ENCODE measurements at places on chromosomes 1 and 21. TPM values are rescaled to one million over a fixed set of nuclear protein-coding genes. Genes with fewer than 3 reads are reported as not detected.

DNA sequence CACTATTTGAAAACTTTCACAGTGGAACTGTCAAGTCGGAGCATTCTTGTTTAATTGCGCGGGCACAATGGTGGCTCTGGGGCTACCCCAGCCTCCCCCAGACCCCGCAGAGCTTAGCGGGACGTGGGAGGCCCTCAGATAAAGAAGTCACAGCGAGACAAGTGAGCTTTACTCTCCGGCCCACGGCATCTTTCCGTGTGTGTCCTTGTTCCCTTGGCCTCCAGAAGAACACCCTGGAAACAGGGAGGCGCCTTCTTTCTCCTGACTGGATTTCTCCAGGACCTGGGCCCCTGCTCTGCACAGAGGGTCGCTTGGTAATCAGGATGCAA is 382.8 kb downstream of the RRAGC start:
- no peak for DNase-seq

DNA sequence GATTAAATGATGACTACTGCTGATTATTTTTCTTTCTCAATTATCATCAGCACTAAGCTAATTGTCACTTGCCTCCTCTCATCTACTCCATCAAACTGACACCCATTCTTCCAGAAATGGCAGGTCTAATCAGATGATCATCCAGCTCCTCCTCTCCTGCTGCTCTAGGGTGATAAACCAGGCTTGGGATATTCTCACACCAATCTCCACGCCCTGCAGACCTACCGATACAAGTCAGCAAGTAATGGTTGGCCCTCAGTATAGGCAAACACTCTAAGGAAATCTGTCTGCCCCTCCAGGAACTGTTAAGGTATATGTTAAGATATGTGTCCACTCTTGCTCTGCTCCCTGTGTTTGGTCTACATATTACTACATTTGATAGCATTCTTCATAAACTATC is 36.3 kb upstream of the C1orf21 start:
- DNase-seq: no peak

GRCh38 chr1:240138867-240139266 is 47.2 kb downstream of the FMN2 start:
- no peak for DNase-seq

PEX19 gene
- 50.0 TPM for total RNA-seq

OR14A2 gene
- not detected for total RNA-seq

- no peak for DNase-seq
These were observed 19.3 kb upstream of the POFUT2 start for GRCh38 chr21:45306832-45307571.

- DNase-seq: no peak
These were observed 70.3 kb upstream of the JAK1 start for GRCh38 chr1:65036570-65037051.

UCHL5 gene
- 77.5 TPM for total RNA-seq

ORC1 gene
- total RNA-seq: 42.5 TPM

- DNase-seq: no peak
These were observed 101.7 kb upstream of the PRMT6 start for GRCh38 chr1:106954661-106955229.

GRCh38 chr1:179996099-179996498 is 41.5 kb downstream of the CEP350 start:
- DNase-seq: no peak

DNA sequence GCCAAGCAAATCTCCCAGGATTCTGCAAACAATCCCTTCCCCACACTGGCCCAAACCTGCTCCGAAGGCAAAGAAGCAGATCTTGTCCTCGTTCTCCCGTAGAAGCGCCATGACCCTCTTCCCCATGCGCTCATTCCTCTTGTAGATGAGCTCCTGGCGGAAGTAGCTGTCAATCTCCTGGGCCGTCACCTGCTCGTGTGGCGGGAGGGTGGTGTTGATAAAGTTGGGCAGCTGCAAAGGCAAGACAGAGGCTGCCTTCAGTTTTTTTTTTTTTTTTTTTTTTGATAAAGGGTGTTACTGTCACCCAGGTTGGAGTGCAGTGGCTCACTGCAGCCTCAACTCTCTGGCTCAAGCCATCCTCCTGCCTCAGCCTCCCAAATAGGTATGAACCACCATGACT is 202.7 kb downstream of the TRABD2B start:
- no peak for DNase-seq

GRCh38 chr1:90391126-90391525 is 326.0 kb downstream of the BARHL2 start:
- no peak for DNase-seq

DNA sequence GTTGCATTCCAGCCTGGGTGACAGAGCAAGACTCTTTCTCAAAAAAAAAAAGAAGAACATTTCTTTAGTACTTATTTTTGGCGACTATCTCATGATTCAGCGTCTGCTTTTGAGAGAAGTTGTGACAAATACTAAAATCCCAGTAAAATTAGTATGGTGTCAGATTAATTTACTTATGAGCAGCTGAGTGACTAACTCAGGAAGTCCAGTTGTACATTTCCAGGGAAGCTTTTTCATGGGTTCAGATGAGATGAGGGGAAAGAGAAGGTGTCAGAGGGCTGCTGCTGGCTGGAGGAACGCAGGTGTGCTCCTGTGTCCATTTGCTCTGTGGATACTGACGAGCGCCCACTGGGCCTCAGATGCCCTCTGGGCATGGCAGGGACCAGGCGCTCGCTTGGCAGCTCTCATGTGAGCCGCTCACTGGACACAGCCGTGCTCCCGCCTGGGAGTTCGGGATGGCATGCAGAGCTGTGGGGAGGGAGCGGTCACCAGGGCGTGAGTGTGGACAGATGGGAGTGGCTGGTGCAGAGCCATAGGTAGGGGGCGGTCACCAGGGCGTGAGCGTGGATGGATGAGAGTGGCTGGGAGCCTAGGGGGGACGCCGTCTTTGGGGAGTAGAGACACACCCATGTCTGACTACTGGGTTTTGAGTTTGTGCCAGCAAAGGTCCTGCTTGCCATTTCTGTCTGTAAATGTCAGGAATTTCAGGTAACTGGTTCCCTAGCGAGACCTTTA is 55.0 kb downstream of the ADARB1 start:
- DNase-seq: no peak

HPDL gene
- 12.7 TPM for total RNA-seq

PGBD5 gene
- not detected for total RNA-seq

BGLAP gene
- 0.90 TPM for total RNA-seq

- no peak for DNase-seq
These were observed 26.7 kb downstream of the RNF223 start for GRCh38 chr1:1047407-1047806.
